ENCODE measurements at places on chromosomes 2 and 18. TPM values are rescaled to one million over a fixed set of nuclear protein-coding genes. Genes with fewer than 3 reads are reported as not detected.

The SERPINB3 gene
- total RNA-seq, result not detected

The SERPINB11 gene
- not detected for total RNA-seq

The C2orf74 gene
- 6.9 TPM for total RNA-seq

The SP140 gene
- 2.6 TPM for total RNA-seq

The CCDC141 gene
- total RNA-seq, result 6.4 TPM

The HAAO gene
- total RNA-seq, result 2.8 TPM

The PTPRN gene
- not detected for total RNA-seq

- DNase-seq, result no peak
Observed at GRCh38 chr2:224883700-224884099, 158.6 kb downstream of the DOCK10 start.

GRCh38 chr18:45775241-45775676 is 50.2 kb upstream of the SIGLEC15 start:
- DNase-seq, result no peak

GRCh38 chr2:194567661-194568017 is 1089.4 kb upstream of the SLC39A10 start:
- no peak for DNase-seq

DNA sequence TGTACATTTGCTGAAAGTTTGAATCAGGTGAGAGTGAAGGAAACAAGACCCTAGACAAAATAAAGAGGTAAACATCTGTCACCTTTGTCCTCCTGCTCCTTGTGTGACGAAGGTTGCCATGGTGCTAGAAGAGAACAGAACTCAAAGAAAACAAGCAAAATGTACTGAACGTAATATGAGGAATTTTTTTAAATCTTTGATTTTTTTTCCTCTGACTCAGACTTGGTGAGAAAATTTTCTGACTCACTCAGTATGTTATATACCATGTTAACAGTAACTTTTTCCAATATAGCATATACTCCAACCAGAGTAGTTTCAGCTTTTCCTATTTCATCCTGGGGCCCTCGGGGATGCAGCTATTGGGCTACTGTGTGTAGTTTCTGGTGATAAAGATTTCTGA is 2114.6 kb upstream of the PIK3C3 start:
- no peak for DNase-seq

DNA sequence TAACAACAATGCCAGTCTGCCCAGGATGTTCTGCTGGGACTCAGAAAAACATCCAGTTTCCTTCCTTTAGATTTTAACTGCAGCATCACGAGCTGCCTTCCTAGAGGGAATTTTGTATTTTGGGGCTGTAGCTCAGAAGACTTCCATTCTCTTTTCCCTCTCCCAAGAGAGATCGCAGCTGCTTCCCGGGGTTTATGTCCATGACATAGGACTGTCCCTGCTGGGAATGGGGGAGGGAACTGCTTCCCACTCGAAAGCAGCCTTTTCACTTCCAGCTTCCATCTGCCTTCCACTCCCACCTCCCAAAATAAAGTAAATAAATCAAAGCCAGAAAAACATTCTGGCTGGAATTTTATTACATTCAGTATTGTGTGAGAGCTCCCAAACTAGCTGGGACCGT is 52.4 kb downstream of the LIMS1 start:
- no peak for DNase-seq

DNA sequence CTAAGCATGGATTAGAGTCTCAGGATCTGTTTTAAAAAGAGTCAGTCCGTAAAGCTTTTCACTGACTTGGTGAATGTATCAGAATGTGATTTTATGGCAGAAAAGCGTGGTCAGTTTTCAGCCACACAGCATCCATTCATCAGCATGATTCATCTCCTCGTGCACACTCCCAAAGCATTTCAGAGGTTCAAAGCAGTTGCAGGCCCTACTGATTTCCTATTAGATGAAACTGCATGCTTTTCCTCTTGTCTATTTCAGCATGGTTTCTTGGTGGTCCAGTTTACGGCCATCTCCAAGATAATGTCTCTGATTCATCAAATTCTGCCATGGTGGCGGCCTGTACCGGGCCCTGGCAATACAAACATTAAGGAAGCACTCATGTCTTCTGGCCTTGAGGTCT is 4.8 kb upstream of the PARD6G start:
- DNase-seq, result no peak

GRCh38 chr2:227455200-227455599 is 16.8 kb upstream of the AGFG1 start:
- no peak for DNase-seq

DNA sequence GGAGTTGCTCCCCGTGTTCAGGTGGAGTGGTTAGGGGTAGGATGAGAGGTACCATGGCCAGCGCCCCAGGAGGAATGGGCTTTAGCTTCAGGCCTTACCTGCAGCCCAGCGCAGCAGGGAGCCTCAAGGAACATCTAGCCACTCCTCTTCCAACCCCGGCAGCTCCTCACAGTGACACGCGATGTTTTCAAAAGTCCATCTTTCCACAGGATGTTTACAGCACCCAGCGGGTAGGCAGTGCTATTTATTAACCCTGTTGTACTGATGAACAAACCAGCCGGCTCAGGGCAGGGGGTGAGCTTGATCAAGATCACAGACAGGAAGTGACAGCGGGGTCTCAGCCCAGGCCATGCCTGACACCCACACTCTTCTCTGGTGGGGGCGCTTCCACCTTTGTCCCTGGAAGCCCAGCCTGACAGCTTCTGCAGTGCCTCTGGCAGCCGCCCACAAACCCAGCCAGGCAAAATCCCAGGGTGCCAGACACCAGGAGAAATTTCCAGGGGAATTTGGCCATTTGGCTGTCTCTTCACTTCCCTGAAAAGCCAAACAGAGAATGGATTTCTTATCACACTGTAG is 18.4 kb upstream of the PRLH start:
- DNase-seq, result peak; percentile 76

DNA sequence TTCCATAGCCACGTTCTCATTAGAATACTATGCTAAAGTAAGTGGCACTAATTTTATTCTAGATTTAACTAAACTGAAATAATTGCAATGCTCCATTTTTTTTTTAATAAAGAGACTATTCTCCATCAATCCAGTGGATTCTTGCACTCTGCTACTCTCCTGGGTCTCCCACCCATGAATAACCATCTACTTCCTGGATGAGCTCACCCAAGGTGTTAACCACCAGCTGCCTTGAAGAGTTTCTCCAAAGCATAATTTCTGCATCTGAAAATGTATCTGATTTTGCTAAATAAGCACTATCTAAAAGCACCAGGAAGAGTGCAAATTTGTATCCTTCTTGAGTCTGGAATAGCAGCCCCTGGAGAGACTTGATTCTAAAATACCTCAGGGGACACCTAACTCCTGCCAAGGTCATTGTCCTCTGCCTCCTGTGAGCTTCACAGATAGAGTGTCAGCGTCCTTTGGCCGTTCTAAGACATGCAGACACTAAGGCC is 41.6 kb upstream of the SH3BP4 start:
- no peak for DNase-seq

GRCh38 chr2:29705616-29706015 is 215.8 kb downstream of the ALK start:
- no peak for DNase-seq

- peak; percentile 81 for DNase-seq
Observed at GRCh38 chr2:795531-796041, 118.4 kb upstream of the TMEM18 start.

GRCh38 chr18:23867006-23867405 is 147.5 kb upstream of the TTC39C start:
- no peak for DNase-seq

DNA sequence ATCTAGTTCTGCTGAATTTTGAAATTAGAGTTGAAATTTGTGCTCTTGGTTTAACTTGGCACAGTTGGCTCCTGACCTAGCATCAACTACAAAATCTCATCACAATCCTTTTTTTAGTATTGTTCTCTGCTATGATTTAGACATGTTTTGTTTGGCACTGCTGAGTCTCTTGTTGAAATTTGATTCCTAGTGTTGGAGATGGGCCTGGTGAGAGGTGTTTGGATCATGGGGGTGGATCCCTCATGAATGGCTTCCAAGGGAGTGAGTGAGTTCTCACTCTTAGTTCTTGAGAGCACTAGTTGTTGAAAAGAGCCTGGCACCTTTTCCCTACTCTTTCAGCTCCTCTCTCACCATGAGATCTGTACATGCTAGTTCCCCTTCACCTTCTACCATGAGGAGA is 605.6 kb upstream of the SLC39A10 start:
- no peak for DNase-seq

DNA sequence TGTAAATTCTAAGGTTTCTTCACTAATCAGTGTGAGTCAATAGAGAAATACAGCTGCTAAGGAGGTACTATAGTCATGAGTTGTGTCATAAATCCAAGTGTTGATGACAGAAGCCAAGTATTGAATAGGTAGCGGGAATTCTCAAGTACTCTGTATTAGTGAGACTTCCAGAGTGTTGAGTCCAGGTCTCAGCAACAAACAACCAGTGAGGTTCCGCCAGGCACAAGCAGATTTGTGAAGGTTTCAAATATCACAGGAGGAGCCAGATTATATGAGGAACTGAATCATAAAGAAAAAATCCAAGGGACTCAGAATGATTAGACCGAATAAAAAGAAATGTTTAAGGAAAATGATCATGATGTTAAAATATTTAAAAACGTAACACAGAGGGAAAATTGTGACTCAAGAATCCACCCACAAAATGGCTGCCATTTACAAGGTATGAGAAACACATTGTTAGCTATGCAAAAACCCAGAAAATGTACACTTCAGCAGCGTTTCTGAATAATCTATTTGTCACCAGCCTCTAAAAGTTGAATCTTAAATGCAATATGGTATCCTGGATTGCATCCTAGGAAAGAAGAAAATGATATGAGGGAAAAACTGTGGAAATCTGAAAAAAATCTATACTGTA is 27.3 kb upstream of the EVA1A start:
- DNase-seq, result no peak

DNA sequence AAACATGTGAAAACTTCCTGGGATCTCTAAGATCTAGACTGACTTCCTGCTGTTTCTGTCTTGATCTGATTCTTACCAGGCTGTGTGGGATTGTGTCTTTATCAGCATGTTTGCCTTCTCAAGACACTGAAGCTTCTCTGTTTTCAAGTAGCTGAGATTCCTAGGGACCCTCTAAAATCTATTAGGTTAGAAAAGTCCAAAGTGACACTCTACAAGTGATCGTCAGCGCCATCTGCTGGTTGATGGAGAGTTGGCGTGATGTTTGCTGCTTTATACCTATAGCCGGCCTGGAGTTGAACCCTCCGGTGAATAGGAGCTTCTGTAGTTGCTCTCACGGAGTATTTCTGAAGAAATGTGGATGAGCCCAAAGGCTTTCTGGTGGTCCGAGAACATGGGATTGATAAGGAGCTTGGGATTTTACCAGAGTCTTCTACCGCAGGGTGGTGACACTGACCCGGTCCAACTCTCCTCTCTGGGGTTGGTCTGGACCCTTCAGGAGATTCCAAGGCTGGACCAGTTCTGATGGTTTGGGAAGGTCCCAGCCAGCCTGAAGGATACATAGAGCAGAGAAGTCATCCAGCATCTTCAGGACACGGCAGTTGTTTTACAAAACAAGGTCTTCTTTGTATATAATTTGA is 96.0 kb upstream of the TTC39C start:
- no peak for DNase-seq

GRCh38 chr2:27843992-27844391 is 46.2 kb downstream of the RBKS start:
- DNase-seq, result no peak

- no peak for DNase-seq
Observed at GRCh38 chr2:48738806-48739205, 16.7 kb downstream of the LHCGR start.

DNA sequence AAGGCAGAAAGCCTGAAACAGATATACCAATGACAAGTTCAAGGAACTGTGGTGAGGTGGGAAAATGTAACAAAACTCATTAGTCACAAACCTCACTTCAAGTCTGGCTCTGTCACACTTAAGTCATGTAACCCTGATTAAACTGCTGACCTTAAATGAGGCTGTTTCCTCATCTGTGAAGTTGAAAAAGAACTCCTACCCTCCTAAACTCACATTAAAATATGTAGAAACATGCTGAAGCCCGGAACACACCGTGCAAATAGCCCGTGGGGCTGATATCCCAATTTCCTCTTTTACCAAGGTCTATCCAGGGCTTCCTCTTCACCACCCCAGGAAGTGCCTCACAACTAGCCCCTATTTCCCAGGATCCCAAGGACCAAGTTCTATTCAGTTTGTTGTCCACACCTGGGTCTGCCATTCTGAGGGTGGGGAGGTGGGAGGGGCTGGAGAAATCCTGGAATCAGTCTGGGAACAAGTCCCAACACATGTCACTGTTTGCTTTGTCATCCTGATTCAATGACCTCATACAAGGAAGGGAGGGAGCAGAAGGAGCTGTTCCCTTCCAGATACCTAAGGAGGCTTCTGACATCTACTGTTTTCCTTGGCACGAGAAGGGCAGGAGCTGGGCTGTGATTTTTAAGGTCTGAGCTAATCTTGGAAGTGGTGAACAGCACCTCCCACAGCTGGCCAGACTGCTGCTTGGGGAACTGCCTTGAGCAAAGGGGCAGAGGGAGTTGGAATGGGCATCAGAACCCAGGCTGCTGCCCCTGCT is 42.3 kb downstream of the SLC4A1AP start:
- no peak for DNase-seq

- no peak for DNase-seq
Observed at GRCh38 chr18:62332964-62333695, 8.0 kb downstream of the TNFRSF11A start.

DNA sequence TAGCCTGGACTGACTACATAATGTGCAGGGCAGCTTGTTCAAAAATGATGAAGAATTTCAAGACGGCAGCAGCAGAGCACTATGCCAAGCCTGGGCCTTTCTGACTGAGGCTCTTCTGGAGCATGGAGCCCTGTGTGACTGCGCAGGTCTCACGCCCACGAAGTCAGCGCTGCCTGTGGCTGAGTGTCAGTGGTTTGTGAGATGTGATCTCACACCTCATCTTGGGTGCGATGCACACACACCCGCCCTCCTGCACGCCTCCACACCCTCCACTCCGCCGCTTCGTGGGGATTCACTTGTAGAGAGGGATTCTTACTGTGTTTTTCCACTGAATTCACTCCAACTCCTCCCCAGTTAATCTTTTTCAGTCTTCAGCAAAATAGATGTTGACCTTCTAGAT is 103.9 kb downstream of the VIT start:
- DNase-seq, result no peak

GRCh38 chr2:60641811-60642788 is 88.6 kb upstream of the BCL11A start:
- no peak for DNase-seq

DNA sequence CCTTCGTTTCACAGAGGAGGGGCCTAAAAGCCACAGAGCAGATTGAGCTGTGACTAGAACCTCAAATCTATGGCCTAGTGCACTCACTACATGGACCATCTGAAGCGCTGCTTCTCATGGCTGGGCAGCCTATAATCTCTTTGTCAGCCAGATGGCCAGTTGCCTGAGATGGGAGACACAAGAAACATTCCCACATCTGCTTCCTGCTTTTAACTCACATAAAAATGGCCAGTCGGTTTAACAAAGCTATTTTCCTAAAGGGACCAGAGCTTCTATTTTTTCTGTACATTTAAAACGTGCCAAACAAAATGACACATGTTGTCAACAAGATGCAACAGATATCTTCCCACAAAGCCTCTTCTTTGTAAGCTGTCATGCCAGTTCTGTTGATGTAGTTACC is 173.8 kb downstream of the GFPT1 start:
- no peak for DNase-seq

Data from mesenteric fat pad (tissue), 1 donor.